ENCODE measurements at places on chromosomes 13 and 19. TPM values are rescaled to one million over a fixed set of nuclear protein-coding genes. Genes with fewer than 3 reads are reported as not detected.

The CCL25 gene
- not detected for total RNA-seq

The UQCR11 gene
- 184 TPM for total RNA-seq

The ACER1 gene
- total RNA-seq = 0.11 TPM

The ICAM4 gene
- 1.4 TPM for total RNA-seq

- no peaks in the 10 kb centered on the region for H3K27me3 ChIP-seq
- no peak overlapping the region for H3K4me3 ChIP-seq
- H3K27ac ChIP-seq = no peak overlapping the region
- no peaks in the 10 kb centered on the region for H3K4me1 ChIP-seq
- H3K36me3 ChIP-seq = peaks cover 14% of the 10 kb centered on the region
- no peak for DNase-seq
Measured at GRCh38 chr19:37583340-37583739, 11.3 kb downstream of the ZNF571 start.

DNA sequence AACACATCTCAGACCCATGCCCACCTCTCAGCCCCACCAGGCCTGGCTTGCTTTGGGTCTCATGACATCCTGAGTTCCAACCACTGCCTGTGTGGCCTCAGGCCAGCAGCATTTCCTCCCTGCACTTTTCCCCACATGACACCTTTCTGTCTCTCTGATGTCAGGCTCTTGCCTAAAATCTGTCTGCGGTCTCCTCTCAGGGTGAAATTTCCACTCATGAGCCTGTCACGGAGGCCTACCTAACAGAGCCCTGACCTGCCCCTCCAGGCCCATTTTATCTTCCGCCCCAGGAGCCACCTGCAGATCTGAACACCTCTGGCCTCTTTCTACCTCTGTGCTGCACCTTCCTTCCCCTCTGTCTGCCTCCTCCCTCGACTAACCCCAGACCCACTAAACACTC lies 93.5 kb downstream of the ZDHHC20 start:
- no peaks in the 10 kb centered on the region for H3K36me3 ChIP-seq
- H3K27me3 ChIP-seq = no peaks in the 10 kb centered on the region
- H3K4me3 ChIP-seq = no peak overlapping the region
- peaks cover 7% of the 10 kb centered on the region for H3K4me1 ChIP-seq

GRCh38 chr13:113192902-113193301 lies 15.6 kb downstream of the PCID2 start:
- no peak for DNase-seq
- H3K4me1 ChIP-seq = no peaks in the 10 kb centered on the region
- peaks cover 71% of the 10 kb centered on the region for H3K36me3 ChIP-seq
- H3K4me3 ChIP-seq = no peak overlapping the region
- no peak overlapping the region for H3K27ac ChIP-seq

- no peaks in the 10 kb centered on the region for H3K4me1 ChIP-seq
- H3K27me3 ChIP-seq = peaks cover 2% of the 10 kb centered on the region
- H3K36me3 ChIP-seq = no peaks in the 10 kb centered on the region
- H3K27ac ChIP-seq = no peak overlapping the region
- H3K4me3 ChIP-seq = no peak overlapping the region
- no peak for DNase-seq
Measured at GRCh38 chr19:6402837-6403608, 10.1 kb upstream of the GTF2F1 start.

DNA sequence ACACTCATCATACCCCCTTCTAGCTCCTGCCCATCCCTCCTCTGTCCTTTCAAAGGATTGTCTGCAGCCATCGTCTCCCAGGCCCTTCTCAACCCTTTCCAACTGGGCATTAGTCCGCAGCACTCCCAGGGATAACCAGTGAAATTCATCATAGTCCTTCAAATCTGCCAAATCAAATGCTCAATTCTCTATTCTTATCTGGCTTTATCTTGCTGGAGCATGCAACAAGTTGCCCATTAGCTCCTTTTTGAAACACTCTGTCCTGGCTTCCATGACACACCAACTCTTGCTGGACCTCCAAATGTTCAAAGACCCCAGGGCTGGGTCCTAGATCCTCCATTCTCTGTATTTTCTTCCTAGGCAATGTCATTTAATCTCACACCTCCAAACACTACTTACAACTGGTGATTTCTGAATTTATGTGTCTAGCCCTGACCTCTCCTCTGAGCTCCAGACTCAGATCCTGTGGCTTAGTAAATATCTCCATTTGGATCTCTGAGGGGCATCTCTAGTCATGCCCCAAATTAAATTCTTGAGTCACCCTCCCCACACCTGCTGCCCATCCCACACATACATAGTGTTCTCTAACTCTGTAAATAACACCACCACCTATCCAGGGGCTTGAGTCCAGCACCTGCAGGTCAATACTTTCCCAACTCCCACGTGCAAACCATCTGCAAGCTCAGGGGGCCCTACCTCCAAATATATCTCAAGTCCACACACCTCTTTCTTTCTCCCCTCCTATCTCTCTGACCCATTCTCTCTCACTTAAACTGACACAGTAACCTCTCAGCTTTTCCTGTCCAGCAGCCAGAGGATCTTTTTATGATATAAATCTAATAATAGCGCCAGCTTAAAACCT lies 9.1 kb upstream of the ANKRD10 start:
- H3K4me3 ChIP-seq = no peak overlapping the region
- H3K36me3 ChIP-seq = no peaks in the 10 kb centered on the region
- H3K27me3 ChIP-seq = peaks cover 47% of the 10 kb centered on the region
- DNase-seq = no peak

Measured in activated T-helper 2 cell treated with anti-CD3 and anti-CD28 coated beads, Interferon-gamma antibody, Interleukin-2, Interleukin-4, amounts not matched to agents 10 μg/mL and 5 μg/mL and 100 μg/mL, durations not matched to agents 14 hours and 24 hours and 36 hours (primary cell).